ENCODE measurements at places on chromosomes 7 and 10.

GRCh38 chr7:121267612-121268011 lies 61.2 kb upstream of the WNT16 start:
- DNase-seq, result no peak

DNA sequence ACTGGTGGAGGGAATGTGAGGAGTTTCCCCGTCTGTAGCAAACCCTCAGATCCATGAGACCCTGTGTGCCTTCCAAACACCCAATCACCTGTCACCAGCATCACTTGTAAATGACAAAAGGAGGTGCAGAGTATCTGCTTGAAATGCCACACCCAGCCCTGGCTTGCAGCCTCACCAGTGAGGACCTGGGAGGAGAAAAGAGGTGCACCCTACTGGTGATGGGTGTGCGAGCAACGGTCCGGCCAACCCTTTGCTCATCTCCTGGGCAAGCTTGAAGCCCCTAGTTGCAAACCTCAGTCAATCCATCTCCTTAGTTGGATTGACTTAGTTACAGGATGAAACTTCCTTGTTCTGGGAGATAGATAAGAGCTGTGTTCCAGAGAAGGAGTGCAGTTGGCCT lies 62.4 kb upstream of the WAPL start:
- no peak for DNase-seq

GRCh38 chr10:30542001-30542894 lies 87.3 kb downstream of the LYZL2 start:
- no peak for DNase-seq

DNA sequence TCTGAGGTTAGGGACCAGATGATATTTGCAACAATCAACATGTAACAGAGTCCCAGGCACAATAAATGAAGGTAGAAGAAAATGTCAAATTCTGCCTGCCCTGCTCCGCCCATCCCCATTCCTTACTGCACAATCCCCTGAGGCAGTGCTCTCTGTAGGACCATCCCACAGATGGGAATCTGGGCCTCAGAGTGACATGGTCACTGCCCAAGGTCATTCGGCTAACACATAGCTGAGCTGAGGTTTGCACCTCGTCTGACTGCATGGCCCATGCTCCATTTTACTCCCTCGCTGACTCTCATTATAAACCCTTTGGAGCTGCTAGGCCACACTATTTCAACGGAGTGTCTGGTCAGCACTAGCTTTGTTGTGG lies 1.2 kb downstream of the HOGA1 start:
- DNase-seq, result no peak

GRCh38 chr10:49174926-49175500 lies 13.2 kb downstream of the TMEM273 start:
- no peak for DNase-seq

DNA sequence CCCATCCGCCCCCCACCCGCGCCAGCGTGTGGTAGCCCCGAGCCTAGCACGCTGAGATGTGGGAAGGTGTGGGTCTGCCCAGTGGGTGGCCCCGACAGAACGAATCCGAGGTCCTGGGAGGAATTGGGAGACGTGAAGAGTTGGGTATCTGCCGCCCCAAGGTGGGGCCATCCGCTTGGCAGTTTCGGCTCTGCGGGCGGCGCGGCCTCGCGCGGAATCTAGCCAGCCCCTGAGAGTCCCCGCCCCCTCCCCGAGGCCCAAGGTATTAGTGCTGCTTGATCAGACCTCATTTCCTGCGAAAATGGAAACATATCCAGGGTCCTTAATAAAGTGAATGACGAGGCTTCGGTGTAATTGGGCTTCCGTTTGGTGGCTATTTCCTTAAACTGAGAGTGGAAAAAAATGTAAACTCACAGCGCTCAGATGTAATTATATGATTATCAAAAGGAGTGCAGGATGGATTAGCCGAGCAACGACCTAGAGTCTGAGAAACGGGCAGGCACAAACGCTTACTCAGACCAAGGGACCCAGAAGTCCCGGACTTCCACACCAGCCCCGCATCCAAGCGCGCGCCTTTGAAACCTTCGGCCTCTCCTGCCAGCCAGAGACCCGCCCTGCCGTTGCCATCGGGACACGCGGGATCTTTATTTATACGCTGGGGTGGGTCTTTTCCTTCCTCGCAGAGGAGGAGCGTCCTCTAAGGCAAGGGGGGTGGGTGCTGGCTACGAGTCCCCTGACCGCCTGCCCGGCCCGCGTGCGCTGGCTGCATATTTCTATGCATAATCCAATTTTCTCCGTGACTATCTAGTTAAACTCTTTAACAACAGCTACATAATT lies 12.8 kb downstream of the LBX1 start:
- no peak for DNase-seq

GRCh38 chr10:17081431-17081830 lies 48.2 kb downstream of the CUBN start:
- DNase-seq, result no peak

- no peak for DNase-seq
Measured at GRCh38 chr7:69445541-69445940, 152.7 kb upstream of the AUTS2 start.

DNA sequence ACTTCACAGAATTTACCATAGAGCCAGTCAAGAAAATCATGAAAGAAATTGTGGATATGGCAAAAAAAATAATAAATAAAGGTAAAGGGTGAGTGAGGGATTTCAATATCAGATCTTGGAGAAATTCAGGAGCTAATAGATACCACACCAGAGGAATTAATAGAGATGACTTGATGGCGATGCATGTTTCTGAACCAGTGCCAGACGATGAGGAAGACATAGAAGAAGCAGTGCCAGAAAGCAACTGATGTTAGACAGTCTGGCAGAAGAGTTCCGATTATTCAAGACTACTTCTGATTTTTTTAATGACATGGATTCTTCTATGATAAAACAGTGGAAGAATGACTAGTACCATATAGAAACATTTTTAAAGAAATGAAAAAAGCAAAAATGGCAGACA lies 314.7 kb downstream of the BICC1 start:
- no peak for DNase-seq

DNA sequence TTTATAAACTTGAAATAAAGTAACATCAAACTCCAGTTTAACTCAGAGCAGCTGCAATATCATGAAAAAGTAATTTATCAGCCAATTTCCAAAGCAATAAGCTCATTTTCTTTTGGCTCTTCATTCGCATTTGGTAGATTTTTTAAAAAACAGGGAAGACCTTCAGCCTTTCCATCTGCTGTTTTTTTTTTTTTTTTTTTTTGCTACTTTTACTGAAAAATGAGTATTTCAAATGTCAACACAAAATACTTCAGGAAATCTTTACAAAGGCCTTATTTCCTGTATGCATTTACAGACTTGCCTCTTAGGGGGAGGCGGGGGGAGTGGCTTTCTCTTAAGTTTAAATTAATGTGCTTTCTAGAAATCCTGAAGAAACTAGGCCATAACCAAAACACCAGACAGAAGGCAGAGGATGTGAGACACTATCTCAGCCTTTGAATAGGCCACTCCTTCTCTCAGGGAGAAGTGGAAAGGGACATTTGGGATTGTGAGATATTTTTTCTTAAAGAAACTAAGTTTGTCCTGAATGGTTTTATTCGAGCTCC lies 91.8 kb downstream of the COL28A1 start:
- DNase-seq, result no peak

DNA sequence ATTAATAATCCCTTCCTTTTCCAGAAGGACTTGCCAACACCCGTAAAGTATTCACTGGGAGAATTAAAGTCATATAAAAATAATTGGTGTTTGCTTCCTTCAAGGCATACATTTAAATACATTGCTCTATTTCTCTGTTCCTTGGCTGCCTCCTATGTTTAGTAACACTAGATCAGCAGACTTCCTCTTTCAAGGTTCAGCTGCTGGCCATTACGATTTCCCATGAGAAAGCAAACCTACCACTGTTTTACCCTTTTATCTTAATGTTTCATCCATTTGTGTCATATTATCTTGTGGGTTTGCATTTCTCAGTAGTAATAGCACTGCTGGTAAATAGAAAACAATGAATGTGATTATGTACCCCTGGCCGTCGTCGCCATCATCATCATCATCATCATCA lies 313.8 kb upstream of the BMPER start:
- DNase-seq, result no peak

DNA sequence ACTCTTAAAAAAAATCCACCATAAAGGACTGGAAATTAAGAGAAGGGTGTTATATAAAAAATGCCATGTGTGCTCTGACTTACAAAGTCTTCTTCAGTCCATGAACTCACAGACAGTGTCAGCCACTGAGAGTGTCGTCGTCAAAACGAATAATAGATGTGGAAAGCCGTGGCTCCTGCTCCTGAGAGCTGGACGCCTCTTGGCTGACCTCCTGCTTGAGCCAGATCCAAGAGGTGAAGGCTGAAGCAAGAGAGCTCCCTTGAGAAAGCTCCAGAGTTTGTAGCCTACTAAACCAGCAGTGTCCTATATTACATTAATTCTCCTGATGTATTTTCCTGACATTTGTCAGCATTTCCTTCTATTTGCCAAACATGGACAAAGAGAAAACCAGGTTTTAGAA lies 234.3 kb upstream of the C7orf33 start:
- DNase-seq, result no peak

- no peak for DNase-seq
Measured at GRCh38 chr10:5895804-5896203, 5.8 kb downstream of the FBH1 start.

- DNase-seq, result no peak
Measured at GRCh38 chr10:69323622-69324021, 45.3 kb downstream of the HK1 start.

DNA sequence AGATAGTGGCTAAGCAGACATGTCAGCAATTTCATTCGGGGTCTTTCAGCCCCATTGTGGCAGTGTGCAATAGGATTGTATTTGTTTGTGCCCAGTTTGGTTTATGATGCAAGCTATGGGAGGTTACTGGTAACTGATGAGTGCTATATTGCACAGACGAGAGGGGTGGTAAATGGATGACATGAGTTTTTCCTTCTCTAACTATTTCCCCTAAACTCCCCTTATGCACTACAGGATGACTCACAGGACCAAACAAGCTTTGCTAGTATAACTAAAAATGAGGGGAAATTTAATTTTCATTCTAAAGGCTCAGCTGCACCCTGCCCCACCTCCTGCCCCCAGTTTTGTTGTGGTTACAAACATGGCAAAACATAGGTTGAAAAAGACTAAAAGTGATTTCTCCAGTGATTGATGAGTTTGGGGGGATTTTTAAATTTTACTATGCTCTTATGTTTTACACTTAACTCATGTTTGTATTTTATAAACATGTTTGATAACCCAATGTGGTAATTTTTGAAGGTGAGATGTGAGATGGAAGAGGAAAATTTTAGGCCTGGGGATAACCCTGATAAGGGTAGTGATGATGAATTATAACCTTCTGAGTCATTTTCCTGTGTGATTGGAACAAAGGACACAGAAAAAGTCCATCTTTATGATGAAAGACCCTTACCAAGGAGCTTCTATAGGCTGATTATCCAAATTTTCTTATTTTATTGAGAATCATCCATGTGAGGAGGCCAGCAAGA lies 60.8 kb upstream of the NAMPT start:
- DNase-seq, result no peak

DNA sequence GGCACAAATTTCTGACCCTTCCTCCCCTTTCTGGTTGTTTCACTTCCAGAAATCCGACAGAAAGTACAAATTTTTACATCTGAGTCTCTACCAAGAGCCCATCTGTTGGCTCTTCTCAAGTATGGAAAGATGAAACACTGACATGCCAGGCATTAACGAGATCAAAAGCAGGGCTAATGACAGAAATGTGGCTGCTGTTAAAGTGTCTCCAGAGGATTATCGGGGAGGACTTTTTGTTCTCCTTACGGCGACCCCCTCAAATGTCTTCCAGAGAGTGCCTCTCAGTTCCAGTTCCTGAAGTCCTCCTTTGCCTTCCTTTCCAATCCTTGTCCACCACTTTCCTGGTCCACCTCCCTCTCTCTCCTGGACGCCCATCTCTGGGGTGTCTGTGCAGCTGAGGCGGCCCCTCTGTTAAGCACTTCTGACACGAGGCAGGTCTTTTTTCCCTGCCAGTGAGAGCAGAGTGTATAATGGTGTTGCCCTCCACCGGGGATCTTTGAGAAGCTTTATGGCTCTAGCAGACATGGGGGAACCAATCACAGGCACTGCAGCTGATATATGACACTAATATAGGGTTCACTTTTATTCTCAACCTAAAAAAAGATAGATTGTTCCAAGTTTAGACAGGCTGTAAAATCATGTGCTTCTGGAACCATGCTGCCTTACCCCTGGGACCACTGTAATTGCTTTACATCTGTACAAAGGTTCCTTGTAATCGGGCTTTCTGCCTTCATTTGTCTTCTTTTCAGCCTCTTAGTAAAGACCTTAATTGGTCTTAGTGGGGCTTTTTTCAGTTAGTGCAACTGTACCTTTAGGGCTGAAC lies 757.1 kb downstream of the AUTS2 start:
- DNase-seq, result no peak

DNA sequence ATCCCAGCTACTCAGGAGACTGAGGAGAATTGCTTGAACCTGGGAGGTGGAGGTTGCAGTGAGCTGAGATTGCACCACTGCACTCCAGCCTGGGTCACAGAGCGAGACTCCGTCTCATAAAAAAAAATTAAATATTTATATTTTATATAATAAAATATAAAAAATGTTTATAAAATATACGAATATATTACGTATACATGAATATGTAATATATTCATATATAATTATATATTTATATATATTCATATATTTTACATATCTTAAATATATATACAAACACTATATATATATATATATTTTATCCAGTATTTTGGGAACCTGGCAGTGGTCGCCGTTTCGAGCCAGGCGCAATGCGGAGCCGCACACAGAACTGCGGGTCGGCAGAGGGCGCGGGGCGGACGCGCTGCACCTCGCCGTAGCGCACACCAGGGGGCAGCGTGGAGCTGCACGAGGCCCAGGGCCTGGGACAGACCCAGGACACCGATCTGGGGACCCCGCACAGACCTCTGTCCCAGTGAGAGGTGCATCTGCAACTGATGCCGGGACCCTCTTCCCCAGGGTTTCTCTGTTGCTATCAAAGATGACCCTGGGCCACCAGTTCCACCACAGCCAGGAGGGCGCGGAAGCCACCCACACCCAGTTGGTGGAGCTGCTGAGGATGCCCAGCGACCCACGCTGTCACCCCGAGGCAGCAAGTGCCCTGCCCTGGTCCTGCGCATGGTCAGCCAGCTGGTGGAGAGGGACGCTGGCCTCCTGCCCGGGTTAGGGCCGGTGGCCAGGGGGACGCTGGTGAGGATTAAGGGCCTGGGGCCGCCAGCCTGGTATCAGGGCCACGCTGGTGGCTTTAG lies 22.7 kb downstream of the AP5Z1 start:
- DNase-seq, result no peak

DNA sequence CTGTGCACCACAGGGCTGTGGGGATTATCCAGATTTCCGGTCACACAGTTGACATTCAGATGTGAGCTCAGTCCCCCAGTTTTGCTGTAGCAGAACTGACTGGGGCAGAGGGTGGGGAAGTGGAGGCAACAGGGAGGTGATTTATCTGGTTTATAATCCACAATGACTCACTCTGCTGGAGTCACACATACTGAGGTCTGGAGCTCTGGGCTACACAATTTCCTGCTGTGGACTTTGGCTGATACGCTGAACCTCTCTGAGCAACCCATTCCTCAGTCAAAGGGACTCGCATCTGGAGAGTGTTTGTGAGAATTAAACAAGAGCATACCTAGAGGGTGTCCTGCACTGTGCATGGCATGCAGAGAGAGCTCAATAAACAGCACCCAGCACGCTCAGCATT lies 64.8 kb upstream of the PLPP4 start:
- DNase-seq, result no peak
